ENCODE measurements at places on chromosomes 1 and 21.

DNA sequence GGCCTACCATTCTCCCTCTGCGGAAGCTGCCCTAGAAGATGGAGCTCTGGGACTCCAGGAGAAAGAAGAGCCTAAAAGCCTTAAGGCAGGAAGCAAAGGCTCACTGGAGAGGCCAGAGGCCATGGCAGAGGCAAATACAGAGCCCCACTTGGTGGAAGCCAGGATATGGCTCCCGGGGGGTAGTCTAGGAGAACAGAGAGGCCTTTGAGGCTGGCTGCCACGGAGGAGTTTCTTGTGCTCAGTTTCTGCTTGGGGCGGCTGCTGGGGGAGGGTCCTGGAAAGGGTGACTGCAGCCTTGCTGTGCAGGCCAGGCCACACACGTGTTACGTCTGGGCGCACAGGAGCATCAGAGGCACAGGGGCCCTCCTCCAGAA, 5.4 kb downstream of the CC2D1B start:
- DNase-seq, result no peak

DNA sequence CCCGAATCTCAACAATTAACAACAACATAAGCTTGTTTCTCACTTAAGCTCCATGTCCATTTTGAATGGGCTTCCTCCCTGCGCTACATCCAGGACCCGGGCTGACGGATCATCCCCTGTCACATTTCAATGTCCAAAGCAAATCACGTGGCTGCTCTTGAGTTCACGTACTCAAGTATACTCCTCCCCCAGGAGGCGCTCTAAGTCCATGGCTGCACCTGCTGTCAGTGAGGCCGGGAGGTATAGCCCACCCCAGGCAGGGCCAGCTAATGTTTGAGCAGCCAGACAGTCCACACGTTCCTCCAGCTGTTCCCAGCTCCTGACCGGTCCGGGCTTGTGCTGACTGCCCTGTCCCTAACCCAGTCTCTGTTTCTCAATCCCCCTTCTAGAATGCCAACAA, 220.8 kb downstream of the SLC35F3 start:
- DNase-seq, result no peak

DNA sequence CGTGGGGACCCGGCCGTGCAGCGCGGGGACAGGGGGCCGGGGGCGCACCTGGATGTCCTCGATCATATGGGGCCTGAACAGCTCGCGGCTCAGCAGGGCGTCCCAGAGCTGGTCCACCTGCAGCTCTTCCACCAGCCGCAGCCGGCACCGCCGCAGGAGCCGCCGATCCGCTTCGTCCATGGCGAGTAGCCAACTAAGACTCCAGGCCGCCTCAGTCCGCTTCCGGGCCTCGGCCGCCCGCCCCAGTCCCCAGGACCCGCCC, at the start of gene CASP9:
Gene CASP9, minus strand, starts transcription at position 195 of the 262 bp plus-strand sequence. Its CDS starts 15 bp downstream, at position 180.
- DNase-seq, result no peak

GRCh38 chr1:242568666-242569065, 44.2 kb upstream of the PLD5 start:
- no peak for DNase-seq

- no peak for DNase-seq
Observed at GRCh38 chr21:15755125-15755524, 25.3 kb downstream of the USP25 start.

- DNase-seq, result no peak
Observed at GRCh38 chr1:154186852-154187501, 4.9 kb downstream of the TPM3 start.

DNA sequence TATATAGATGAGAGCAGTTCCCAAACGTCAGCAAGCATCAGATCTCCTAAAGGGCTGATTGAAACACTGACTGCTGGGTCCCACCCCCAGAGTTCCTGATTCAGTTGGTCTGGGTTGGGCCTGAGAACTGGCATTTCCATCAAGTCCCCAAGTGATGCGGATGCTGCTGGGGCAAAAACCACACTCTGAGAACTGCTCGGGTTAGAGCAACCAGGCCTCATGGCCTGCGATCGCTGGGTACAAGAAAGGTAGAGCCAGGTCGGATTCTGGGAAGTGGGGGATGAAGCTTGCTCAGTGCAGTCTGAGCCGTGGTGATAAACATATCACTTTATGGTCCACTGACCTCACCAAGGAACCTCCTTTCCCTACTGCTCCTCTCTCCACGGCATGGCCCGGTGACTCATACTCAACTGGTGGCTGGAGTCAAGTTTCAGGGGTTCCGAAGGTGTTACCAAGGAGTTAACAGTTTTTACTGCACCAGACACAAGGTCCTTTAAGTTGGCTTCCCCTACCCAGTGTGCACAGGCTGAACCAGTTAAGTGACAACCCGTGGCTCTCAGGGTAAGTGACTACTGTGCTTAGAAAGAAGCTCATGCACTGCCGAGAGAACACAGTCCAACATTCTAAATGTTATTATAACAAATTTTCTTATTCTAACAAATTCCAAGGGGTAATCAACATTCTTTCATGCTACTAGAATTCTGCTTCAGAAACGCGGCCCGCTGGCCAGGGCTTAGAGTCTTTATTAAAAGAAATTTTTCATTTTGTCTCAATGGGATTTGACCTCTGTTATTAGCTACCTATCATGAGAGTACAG, 153.5 kb downstream of the TGFBR3 start:
- no peak for DNase-seq

DNA sequence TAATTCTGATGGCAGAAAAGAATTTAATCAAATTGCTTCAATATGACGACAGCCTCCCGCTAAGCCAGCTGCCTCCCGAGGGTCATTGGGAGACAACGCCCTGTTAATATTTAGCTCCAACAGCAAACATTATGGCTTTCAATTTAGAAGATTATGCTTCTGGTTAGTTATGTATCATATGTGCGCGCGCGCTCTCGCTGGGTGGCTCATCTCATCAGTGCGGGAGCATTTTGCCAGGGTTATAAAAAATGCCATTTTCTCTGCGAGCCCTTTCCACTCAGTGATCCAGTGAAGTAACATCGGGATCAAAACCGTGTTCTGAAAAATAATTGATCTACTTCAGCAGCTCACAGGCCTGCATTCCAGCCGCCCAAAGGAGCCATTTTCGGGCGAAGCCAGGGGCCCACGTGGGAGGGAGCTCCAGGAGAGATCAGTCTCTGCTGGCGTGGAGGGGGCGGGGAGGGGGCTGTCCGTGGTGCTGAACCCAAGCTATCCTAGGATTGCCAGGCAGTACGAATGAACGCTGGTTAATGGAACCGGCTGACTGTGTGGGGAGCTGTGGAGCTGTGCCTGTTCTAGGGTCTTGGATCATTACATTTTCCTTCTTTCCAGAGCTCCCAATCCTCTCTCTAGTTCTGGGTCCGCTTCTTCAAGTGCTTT, 219.1 kb upstream of the ZC3H12A start:
- DNase-seq, result no peak

DNA sequence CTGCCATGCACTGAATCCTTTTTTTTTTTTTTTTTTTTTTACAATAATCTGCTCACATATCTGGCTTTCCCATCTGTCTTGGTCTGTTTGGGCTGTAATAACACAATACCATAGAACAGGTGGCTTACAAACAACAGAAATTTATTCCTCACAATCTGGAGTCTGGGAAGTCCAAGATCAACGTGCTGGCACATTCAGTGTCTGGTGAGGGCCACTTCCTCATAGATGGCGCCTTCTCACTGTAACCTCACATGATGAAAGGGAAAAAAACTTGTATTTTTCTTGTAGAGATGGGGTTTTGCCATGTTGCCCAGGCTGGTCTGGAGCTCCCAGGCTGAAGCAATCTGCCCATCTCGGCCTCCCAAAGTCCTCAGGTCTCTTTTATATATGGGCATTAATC, 13.0 kb upstream of the PARP1 start:
- no peak for DNase-seq

DNA sequence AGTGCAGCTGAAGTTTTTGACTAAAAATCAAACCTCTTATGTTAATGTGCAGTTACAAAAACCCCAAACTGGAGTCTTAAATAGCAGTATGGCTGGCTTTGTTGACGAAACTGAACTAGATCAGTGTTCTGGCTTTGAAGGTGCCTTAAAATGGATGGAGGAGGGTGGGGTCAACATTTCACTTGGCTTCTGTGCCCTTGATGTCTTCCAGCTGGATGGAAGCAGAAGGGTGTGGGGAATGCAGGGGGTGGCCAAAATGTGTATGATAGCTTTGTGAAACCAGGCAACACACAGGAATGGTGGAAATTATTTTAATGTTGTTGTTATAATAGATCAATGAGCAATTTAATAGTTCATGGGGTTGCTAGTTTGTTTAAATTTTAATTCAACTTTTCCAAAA, 96.8 kb upstream of the C1orf105 start:
- DNase-seq, result no peak

GRCh38 chr1:98675282-98675681, 13.8 kb downstream of the SNX7 start:
- no peak for DNase-seq

DNA sequence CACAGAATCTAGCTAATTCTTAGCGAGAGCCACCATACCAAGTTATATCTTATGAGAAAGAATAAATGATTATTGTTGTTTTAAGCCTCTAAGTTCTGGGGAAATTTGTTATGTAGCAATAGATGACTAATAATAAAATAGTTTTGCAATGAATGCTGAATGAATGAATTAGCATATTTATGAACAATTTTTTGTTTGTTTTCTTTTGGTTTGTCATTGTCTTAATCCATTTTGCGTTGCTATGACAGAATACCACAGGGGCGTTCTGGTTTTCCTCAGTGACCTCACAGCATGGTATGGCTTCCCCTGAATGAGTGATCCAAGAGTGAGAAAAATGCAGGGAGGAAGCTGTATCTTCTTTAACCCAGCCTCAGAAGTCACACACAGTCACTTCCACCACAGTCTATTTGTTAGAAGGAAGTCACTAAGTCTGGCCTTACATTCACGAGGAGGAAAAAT, 53.8 kb upstream of the HPDL start:
- DNase-seq, result no peak

GRCh38 chr1:226453015-226453704, 45.3 kb upstream of the PARP1 start:
- no peak for DNase-seq

DNA sequence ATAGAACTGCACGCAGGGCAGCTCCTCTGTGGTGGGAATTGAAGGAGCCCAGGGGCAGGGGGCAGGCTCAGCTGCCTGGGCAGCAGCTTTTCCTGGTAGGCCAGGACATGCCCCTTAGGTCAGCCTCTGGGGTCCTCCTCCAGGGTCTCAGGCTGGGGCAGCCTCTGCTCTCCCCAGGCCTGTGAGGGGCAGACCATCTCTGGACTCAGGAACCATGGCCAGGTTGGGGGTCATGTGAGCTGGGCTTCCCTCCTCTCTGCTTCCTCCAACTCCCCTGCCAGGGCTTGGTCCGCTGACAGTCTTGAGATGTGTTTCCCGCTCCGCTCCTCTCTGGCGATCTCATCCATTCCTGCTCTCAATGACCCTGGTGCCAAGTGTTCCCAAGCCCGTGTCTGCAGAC, 5.7 kb downstream of the C1orf210 start:
- DNase-seq, result no peak
